Fibroblast of skin of right quadriceps (primary cell): ENCODE measurements at places on chromosomes 13 and 19.

- no peak for DNase-seq
Measured at GRCh38 chr13:113297370-113298042, 467 bp downstream of the LAMP1 start.

GRCh38 chr19:3250675-3251074, 26.2 kb downstream of the CELF5 start:
- no peak for DNase-seq

DNA sequence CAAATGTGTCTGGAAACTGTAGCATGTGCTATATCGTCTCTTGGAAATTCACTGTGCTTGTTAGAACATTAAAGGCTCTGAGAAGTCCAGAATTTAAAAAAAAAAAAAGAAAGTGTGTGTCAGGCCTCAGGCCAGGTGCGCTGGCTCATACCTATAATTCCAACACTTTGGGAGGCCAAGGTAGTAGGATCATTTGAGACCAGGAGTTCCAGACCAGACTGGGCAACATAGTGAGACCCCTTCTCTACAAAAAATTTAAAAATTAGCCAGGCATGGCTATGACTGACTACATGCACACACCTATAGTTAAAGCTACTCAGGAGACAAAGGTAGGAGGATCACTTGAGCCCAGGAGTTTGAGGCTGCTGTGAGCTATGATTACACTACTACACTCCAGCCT, 4.9 kb downstream of the HNRNPUL1 start:
- DNase-seq: no peak

DNA sequence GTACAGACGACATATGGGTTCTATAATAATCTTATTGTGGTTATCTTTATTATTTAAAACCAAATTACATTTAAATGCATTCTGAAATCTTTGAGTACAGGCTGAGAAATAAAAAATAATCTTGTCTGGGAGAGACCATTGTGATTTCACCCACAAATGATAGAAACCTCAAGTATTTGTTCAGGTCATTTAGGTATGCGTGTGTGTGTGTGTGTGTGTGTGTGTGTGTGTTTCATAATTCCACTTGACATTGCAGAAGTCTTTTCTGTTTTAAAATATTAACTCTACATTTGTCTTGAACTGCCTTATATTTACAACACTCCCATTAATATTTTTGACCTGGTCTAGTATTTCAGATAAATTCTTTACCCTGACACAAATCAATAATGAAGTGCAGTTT, 126.9 kb downstream of the SPRY2 start:
- no peak for DNase-seq

DNA sequence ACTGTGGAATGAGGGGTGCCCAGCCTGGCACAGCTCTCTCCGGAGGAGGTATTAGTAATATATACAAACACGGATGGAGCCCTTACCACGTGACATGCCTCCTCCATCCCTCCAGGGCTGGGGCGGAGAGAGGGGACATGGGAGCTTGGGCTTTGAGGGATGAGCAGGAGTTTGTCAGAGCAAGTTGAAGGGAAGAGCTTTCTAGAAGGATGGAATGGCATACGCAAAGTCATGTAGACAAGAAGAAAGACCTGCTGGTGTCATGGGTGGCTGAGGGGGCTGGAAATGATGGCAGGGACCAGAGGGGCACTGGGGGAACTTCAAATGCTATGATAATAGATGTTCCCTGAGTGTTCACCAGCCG, 2.6 kb downstream of the MPND start:
- no peak for DNase-seq

DNA sequence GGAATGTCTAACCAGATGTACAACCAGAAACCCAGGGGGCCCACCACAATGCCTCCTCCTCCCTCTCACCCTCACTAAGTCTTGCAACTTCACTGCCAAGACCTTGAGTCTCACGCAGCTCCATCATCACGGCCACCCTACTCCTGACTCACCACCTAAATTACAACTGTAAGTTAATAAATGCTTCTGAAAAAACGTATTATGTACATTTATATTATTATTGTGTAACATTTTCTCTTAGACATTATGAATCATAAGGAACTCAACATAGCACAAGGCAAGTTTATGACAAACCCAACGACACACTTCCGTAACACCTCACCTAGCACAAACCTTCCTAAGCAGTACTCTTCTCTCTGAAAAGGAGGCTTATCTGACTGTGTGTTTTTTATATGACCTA, 20.7 kb downstream of the MIPEP start:
- DNase-seq: peak; percentile 94

DNA sequence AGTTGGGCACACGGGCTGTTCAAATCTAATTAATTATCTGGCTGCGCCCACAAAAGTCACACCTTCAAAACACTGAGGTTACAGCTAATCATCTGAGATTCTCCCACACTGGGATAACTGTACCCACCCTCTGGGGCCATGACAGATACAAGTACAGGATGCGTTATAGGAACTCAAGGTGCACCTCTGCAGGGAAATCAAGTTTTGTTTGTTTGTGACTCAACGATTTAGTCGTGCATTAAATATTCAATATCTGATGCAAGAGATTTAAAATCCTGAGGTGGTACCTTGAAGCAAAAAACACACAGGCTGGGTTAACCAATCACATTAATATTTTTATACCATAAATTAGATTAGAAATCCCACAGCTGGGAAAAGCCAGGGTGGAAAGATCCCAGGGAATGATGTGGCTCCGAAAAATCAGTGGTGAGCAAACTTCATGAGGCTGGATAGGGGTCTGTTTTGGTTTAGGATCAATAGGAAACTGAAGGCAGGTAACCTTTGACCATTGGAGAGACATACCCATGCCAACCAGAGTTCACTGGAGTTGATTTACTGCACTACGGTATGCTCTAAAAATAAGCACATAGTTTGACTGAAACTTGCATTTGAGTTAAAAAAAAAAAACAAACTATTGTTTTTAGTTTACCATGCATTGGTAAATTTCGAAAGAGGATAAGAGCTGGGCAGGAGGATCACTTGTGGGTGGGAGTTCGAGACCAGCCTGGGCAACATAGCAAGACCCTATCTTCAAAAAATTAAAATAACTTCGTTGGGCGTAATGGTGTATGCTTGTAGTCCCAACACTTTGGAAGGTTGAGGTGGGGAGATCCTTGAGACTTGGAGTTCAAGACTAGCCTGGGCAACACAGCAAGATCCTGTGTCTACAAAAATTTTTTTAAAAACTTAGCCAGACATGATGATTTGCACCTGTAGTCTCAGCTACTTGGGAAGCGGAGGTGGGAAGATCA, 23.9 kb upstream of the CEBPG start:
- no peak for DNase-seq

- no peak for DNase-seq
Measured at GRCh38 chr13:44410328-44410859, 36.8 kb downstream of the SERP2 start.

- DNase-seq: no peak
Measured at GRCh38 chr19:45901912-45902650, at the start of gene MYPOP. TSS of gene MYPOP (minus strand) at chr19:45902613. CDS start at chr19:45901773, 840 bp downstream.

DNA sequence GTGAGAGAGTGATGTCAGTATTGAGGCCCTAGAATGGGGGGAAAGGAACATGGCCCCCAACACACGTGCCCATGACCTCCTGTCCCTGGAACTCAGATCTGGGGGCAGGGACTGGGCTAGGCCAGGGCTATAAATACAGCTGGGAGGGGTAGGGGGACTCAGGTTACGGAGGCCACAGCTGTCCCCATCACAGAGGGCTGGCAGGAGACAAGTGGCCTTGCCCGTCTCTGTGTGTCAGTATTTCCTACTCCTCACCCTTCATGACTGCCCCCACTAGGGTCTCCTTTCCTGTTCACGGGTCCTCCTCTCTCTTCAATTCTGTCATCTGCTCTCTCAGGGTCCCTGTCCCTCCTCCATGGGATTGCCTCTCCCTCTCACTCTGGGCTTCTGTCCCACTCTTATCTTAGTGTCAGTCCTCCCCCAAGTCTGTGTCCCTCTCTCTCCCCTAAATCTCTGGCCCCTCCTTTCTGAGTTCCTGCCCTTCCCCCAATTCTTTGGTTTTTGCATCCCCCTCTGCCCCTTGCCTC, 687 bp upstream of the HRC start:
- no peak for DNase-seq

GRCh38 chr13:107202371-107203023, 634.6 kb upstream of the ARGLU1 start:
- no peak for DNase-seq

- DNase-seq: no peak
Measured at GRCh38 chr13:97339988-97340749, 93.8 kb upstream of the RAP2A start.

- no peak for DNase-seq
Measured at GRCh38 chr13:76750126-76750525, 136.1 kb downstream of the KCTD12 start.

GRCh38 chr19:30780456-30780855, 408.3 kb downstream of the ZNF536 start:
- no peak for DNase-seq

- DNase-seq: no peak
Measured at GRCh38 chr13:24252136-24252535, 57.2 kb upstream of the C1QTNF9 start.

- no peak for DNase-seq
Measured at GRCh38 chr19:16367261-16367683, 42.6 kb downstream of the KLF2 start.

DNA sequence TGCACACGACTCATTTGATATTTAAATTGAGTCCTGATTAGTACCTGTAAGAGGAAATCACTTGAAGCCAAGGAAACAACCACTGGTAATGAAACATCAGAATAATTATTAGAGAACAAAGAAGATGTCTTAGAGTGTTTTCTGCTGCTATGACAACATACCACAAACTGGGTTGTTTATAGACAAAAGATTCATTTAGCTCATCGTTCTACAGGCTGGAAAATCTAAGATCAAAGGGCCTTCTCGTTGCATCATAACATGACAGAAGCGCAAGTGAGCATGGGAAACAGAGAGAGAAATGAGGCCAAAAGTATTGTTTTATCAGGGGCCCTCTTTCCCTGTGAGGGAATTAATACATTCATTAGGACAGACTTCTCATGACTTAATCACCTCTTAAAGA, 1024.0 kb upstream of the PCDH9 start:
- DNase-seq: no peak

- DNase-seq: no peak
Measured at GRCh38 chr19:51560339-51560738, 10.7 kb upstream of the ZNF175 start.

DNA sequence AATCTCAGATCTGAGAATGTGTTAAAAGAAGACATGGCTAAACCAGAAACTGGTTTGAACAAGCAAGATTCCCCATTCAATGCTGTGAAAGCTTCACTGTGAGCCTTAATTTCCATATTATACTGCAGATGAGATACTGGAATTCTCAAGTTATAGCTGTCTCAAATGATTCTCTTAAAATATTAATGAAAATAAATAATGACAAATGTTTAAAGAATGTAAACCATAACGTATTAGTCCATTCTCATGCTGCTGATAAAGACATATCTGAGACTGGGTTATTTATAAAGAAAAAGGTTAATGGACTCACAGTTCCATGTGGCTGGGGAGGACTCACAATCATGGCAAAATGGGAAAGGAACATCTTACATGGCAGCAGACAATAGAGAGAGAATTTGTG, 667.8 kb downstream of the SLITRK1 start:
- no peak for DNase-seq

DNA sequence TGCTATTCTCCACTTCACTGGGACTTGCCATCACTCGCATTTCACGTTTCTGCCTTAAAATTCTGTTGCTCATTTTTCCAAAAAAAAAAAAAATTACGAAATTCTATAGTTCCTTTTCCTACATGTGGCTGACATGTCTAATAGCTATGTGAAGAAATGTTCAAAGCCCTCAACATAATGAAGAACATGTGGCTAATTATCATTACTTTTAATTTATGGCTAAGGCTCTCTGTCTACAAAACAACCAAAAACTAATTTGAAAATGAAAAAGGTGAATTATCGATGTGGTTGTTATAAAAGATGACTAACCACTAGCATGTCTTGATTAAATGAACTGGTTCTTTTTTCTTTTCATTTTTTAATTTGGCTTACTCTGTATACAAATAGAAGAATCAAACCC, 940.0 kb downstream of the EFNB2 start:
- peak; percentile 60 for DNase-seq

GRCh38 chr13:73704587-73704986, 429.6 kb downstream of the KLF12 start:
- DNase-seq: no peak

GRCh38 chr19:12295191-12295590, 508 bp upstream of the ZNF44 start:
- DNase-seq: no peak

- DNase-seq: no peak
Measured at GRCh38 chr13:110929104-110929777, 14.4 kb upstream of the ANKRD10 start.

DNA sequence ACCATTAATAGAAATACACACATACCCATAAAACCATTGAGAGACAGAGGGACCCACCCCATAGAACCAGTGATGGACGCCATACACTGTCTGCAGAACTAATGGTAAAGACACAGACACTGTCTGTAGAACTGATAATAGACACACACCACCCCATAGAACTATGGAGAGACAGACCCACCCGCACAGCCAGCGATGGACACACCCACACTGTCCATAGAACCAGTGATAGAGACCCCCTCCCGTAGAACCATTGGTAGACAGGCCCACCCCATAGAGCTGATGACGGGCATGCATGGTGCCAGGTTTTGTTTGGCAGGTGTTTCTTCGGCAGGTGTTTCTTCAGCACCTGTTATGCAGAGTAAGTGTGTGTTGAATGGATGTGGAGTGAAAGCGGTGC, 88.3 kb upstream of the TEX29 start:
- DNase-seq: no peak

DNA sequence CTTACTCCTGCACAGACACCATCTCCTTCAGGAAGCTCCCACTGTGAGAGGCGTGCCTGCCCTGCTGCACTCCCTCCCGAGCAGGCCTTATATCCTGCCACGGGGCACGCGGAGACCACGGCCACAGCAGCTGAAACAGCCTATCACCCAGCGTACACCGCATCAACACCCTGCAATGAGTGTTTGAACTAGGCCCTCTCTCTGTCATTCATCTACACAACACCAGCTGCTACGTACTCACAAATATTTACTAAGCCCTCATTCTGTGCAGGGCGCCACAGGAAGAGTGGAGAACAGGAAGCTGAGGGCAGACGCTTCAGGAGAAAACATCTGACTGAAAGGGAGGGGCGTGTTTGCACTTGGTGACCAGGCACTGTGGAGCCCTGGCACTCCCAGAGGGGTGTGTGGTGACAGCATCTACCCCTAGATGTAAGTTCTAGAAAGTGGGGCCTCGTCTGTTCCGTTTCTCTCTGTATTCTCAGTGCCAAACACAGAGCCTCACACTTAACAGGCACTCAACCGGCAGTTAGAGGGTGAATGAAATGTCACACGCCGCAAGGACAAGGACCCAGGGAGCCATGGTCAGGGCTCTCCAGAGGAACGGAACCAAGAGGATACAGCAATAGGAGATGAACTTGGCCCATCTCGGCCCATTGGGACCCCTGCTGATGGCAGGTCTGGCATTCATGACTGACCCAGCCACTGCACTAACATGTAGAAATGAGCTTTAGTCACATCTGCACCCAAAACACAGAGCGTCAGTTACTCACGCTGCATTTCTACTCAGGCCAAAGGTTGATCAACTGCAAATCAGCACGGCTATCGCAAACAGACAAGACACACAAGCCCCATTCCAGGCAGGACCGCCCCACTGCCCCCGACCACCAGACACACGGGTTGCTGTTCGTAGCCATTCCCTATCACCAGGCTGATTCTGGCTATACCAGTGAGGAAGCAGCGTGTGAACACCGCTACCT, 15.7 kb downstream of the RANBP3 start:
- peak; percentile 52 for DNase-seq

- DNase-seq: no peak
Measured at GRCh38 chr19:47735131-47735530, 10.2 kb upstream of the NOP53 start.

GRCh38 chr13:114229506-114229905, 5.2 kb upstream of the CDC16 start:
- peak; percentile 39 for DNase-seq
